ENCODE measurements at places on chromosomes 11 and 22.

DNA sequence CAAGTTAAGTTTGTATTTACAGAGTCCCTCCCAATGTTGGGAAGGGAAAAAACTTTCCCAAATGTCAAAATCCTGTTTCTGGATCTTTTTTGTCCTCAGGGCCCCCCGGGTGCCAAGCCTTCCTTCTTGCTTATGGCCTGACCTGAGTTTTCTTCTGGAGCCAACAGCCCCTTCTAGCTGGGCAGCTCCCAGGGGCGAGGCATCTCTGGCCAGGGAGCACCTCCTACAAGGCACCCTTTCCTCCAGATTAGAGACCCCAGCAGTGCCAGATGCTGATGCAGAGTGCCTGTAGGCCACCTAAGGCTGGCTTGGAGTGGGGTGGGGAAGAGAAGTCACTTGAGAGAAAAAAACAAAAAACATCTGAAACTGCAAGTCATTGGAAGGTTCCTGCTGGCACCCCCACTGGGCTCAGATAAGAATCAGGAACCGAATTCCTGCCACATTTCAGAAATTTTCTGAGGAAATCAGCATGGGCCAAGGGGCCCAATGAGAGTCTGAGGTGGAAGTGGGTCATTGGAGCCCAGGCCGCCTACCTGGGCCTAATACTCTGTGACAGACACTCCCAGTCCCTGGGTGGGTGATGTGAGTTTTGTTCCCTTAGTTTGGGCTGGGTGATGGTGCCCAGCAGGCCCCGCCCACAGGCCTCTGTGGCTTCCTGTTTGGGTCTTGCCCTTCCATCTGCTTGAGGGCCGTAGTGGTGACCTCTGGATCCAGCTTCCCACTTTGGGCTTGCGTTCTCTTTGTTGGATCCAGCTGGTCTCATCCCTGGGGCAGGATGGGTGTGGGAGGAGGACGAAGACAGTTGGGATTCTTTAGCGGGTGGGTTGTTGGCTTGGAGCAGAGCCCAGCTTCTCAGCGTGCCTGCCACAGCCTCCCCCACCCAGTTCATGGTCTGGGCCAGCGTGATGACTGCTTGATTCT, 40.6 kb downstream of the PARVA start:
- DNase-seq = no peak

DNA sequence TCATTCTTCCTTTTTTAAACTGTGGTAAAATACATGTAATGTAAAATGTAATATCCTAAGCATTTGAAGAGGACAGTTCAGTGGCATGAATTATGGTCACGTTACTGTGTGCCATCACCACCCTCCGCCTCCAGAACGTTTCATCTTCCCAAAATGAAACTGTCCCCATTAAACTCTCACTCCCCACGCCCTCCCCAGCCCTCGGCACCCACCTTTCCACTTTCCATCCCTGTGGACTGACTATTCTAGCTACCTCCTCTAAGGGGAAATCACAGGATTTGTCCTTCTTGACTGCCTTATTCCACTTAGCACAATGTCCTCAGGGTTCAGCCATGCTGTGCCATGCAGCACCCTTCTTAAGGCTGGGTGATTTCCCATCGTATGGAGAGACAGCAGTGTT, 1509.5 kb downstream of the BRD1 start:
- no peak for DNase-seq

DNA sequence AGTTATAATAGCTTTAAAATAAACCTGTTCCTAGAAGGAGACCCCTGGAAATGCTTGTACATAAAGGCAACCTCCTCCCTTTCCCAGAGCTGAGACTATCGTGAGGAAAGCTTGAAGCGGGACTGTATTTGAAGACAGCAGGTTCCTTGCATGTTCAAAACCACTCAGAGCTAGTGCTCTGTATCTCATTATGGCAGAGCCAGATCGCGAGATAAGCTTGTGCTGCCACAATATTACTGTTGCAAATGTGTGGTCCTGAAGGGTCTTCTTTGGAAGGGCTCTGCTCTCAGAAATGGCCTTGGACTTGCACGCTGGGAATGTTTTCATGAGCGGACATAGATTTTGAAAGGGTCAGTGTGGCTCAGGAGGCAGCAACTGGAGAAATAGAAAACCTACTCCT, 168.2 kb downstream of the KIRREL3 start:
- no peak for DNase-seq

GRCh38 chr11:126339863-126340434, 15.5 kb upstream of the ST3GAL4 start:
- no peak for DNase-seq

DNA sequence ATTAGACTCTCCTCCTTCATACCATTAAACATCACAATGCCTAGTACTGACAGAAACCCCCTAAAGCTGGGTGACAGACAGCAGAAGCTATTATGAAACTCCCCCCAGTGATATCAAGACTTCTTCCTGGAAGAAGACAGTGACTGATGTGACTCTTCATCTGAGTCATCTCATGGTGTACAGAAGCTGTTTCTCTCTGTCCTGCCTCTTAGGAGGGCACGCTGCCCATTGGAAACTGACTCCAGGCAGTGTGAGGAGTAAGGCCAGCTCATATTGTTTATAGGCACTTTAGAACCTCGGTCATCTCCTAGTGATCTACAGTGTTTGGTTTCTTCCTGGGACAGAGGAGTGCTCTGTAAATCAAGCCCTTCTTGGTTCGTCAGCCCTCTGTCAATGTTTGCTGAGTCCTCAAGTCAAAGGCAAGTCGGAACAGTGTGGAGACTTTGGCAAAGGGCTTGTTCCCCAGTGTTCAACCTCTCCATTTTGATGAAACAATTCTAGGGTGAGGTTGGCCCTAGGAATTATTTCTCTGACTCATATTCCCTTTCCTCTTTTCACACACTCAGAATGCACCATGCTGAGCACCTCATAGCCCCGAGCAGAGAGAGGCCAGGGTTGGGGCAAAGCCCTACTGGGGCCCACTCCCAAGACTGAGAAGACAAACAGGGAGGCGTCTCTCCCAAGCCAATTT, 172.5 kb upstream of the TMEM45B start:
- no peak for DNase-seq

GRCh38 chr11:60699284-60699691, at the start of gene MS4A8:
Gene MS4A8, plus strand, starts transcription at chr11:60699612. Its CDS starts 1,249 bp downstream, at chr11:60700861.
- DNase-seq = no peak

DNA sequence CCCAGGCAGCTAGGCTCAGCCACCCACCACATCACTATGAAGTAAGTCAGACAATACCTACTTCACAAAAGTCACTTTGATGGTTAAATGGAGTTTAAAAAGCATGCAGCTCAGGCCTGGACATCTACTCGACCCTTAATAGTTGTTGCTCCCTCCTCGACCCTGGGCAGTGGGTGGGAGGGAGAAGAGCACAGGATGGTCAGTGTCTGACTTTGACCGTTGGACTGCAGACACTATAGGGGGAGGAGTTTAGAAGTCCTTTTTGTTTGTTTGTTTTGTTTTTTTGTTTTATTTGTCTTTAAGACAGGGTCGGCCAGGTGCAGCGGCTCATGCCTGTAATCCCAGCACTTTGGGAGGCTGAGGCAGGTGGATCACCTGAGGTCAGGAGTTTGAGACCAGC, 38.6 kb upstream of the XBP1 start:
- DNase-seq = no peak

- no peak for DNase-seq
Measured at GRCh38 chr22:20595461-20595860, 88.1 kb downstream of the MED15 start.

DNA sequence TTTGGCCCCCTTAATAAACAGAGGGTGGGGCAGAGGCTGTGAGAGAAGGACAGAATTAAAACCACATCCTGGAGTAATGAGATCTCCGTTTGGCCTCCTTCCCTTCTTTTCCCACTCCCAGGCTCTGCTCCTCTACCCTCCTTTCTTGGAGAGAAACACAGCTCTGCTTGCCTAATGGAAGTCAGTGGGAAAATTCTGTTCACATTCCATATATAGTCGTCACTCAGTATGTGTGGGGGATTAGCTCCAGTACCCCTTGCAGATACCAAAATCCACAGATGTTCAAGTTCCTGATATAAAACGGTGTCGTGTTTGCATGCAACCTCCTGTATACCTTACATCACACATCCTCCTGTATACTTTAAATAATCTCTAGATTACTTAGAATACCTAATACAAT, 37.6 kb upstream of the THY1 start:
- DNase-seq = no peak

DNA sequence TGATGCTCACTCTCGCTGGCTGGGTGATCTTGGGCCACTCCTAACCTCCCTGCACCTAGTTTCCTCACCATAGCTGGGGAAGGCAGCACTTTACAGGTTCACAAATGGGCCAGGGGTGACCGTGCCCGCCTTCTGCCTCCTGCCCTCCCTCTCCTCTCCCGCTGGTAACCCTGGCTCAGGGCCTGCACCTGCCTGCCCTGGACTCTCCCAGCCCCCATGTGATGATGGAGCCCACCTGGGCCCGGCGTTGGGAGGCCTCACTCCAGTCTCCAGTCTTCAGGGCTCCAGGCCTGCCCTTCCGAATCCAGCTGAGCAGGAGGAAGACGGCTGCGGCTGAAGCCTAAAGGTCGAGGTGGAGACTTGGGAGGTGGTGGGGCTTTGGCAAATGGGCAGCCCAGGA, 152.9 kb downstream of the CACNA1I start:
- DNase-seq = no peak

DNA sequence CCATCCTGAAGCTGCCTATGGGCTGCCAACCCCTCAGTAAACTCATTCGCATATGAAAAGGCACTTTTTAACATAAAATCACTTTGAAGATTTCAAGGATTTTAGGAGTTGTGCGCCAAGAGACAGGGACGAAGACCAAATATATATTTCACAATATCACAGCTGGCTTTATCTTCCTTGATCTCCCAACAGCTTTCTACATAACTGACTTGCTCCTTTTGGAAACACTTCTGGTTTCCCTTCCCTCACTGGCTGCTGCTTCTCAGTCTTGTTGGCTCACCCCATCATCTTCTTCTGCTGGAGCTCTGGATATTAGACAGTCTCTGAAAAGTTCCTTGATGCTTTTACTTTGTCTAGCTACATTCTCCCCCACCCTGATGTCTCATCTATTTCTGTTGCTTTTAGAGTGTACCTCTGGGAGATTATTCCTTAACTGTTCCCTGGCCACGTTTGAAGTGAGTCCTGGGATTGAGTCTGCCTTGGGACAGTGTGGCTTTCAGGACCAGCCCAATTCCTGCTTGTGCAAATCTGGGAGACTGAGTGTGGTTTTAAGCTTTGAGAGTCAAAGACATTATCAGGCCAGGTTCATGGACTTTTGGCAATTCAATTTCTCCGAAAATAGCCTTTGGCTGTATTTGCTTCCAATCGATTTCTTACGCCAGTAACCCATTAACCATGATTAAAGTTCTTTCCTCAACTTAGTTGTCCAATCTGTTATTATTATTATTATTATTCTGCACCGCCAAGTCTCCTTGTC, 30.9 kb upstream of the NNMT start:
- no peak for DNase-seq

GRCh38 chr22:25176175-25176574, 23.5 kb upstream of the CRYBB3 start:
- DNase-seq = no peak

DNA sequence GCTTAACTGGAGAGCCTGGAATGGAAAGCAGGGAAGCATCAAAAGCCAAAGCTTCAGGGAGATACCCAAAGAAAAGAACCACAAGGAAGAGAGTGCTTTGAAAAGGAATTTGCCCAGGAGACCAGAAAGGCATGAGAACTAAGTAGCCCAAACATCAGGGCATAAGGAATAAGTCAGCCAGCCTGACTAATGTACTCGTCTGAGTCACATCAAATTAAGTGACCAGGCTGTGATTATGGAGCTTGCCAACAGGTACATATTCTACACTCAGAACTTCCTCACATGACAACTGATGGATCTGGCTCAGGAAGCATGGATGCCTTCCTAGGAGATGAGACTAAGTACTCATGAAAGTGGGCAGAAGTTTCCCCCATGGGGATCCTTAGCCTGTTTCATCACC, 366.7 kb downstream of the BUD13 start:
- DNase-seq = no peak

DNA sequence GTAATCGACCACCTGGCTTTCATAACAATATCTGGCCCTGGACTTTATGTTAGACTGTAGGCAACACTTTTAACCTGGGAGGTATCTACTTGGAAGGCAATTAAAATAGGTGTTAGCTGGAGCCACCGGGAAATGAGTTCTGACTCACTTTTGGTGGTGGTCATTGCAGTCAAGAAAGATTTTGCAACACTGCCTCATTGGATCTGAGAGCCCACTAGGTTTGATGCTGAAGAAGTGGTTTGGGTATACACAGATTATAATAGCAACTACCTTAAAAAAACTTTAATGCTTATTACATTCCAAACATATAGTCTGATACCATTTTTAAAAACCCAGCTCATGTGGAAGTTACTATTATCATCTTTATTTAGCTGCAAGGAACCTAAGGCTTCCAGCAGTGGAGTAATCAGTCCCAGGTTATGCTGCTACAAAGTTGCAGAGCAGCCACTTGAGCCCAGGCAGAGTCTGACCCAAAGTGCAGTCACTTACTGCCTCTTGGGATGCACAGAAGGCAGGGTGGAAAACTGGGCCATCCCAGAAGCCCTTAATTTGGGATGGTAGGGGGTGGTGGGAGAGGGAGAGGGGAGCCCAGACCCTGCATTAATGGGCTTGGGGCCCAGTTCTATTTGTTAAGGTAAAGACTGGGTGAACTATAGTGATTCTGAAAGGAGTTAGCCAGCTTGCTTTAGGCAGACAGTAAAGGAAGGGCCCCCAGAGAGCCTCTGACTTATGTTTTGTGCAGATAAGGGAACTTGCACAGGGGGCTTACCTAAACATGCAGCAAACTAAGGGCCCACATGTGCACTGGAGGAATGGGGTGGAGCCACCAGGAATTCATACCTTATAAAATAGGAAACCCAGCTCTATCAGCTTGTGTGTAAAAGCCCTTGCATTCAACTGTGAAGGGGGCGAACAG, 149.4 kb downstream of the SNX19 start:
- DNase-seq = no peak

- no peak for DNase-seq
Measured at GRCh38 chr11:114738954-114739353, 60.6 kb downstream of the NXPE2 start.

GRCh38 chr11:79087238-79087960, 353.4 kb downstream of the TENM4 start:
- DNase-seq = no peak

GRCh38 chr11:33935461-33936456, 43.9 kb upstream of the LMO2 start:
- DNase-seq = no peak

GRCh38 chr11:109037856-109038780, 373.2 kb downstream of the DDX10 start:
- DNase-seq = no peak

DNA sequence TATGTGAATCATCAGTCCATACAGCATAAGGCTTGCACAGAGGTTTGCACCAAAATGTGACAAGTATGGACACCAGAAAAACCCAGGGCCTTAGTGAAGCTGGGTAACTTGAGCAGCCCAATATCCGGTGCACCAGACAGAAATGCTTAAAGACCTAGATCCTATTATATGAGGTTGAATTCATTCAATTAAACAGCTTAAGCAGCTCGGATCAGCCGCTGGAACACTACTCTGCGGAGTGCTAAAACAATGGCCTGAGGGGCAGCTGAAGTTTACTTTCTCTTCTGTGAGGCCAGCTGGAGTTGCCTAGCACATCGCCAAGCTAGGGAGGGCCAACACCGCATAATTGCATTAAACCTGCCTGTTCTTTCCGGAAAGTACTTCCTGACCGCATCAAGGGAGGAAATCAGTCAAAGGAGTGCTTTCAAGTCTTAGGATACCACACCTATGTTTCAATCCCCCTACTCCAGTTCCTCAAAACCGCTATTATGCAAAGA, 17.0 kb upstream of the FAM181B start:
- no peak for DNase-seq

GRCh38 chr11:11451501-11452005, 98.5 kb upstream of the CSNK2A3 start:
- DNase-seq = no peak

Measured in stimulated activated CD8-positive, alpha-beta memory T cell treated with anti-CD3 and anti-CD28 coated beads, Interleukin-15, amount 100 ng/mL, for 24 hours (primary cell).